ENCODE measurements at places on chromosomes 12 and 14.

DNA sequence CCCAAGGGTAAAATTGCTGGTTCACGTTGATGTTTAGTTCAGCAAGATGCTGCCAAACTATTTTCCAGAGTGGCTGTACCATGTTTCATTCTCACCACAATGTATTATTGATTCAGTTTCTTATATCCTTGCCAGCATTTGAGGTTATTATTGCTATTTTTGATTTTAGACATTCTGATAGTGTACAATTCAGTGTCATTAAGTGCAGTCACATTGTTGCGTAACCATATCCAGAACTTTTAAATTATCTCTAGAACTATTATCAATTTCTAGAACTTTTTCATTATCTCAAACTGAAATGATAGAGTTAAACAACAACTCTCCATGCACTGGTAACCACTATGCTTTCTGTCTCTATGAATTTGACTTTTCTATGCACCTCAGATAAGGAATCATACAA, 10.7 kb upstream of the TBC1D15 start:
- no peak for DNase-seq

DNA sequence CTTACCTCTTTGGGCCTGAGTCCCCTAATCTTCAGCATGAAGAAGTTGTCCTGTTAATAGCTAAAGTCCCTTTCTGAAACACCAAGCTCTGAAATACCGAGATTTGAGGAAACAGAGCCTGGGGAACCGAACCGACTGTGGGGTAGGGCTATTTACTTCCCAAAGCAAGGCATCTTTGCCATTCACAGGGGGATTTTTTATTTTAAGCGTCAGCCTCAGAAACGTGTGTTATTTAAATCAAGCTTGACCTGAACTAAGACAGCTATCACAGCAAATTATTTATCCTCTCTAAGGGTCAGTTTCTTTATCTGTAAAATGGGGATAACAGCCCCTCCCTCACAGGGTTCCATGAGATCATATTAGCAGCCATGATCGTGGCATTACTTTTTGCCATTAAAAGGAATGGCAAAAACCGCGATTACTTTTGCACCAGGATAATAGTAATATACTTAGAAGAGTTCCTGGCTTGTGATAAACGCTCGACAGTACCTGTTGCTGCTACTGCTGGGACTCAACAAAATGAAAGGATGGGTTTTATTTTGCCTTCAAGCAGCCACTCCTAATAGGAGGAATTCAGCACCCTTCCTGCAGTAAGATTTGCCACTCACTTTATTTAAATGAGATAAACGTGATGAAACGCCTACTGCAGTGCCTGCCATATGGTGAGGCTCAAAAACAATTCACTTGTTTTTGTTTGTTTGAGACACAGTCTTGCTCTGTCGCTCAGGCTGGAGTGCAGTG, 1.3 kb upstream of the CORO1C start:
- no peak for DNase-seq

DNA sequence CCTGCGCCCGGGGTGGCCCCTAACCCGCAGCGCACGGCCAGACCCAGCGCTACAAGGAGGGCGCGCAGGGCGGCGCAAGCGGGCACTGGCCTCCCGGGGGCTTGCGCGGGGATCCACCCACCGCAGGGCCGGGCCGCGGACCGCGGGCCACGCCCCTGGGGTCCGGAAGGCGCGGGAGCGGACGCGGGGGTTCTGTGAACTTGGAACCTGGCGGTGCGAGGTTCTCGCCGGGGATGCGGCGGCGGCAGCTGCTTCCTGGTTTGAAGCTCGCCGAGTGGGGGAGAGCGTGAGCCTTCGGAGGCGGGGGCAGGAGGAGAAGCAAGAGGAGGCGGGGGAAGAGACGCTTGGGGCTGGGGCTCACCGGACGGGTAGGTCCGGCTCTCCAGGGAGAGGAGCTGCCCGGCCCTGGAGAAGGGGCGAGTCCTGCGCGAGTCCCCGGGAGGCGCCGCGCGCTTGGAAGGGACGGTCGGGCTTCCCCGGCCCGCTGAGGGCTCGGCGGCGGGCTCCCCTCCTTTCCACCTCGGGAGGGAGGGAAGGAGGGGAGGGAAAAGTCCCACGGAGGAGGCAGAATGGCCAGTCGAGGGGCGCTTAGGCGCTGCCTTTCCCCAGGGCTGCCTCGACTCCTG, at the start of gene PRKCH:
Gene PRKCH, plus strand, starts transcription at position 195 of the 626 bp plus-strand sequence. CDS start 523 bp downstream, outside the sequence.
- DNase-seq = peak; percentile 74

- no peak for DNase-seq
These were observed 3.0 kb upstream of the FNTB start for GRCh38 chr14:64983439-64984310.

GRCh38 chr14:92747701-92748258, 647 bp downstream of the LGMN start:
- DNase-seq = no peak
